ENCODE measurements at places on chromosomes 2 and 18. TPM values are rescaled to one million over a fixed set of nuclear protein-coding genes. Genes with fewer than 3 reads are reported as not detected.

The AGXT gene
- total RNA-seq, result not detected

The SLC8A1 gene
- 3.4 TPM for total RNA-seq

The FAM237A gene
- total RNA-seq, result not detected

The GREB1L gene
- not detected for total RNA-seq

The MC5R gene
- not detected for total RNA-seq

The C2orf92 gene
- 16.9 TPM for total RNA-seq

The FEV gene
- not detected for total RNA-seq

The SNRPD1 gene
- 182 TPM for total RNA-seq

The PLEK gene
- 0.62 TPM for total RNA-seq

The CHAC2 gene
- total RNA-seq, result 24.8 TPM

The SCYGR4 gene
- not detected for total RNA-seq

The GKN2 gene
- total RNA-seq, result not detected

The IL36RN gene
- total RNA-seq, result not detected

The OSBPL1A gene
- total RNA-seq, result 3.1 TPM

The COQ10B gene
- total RNA-seq, result 20.1 TPM

The LIMS1 gene
- total RNA-seq, result 63.1 TPM

The ANKRD62 gene
- total RNA-seq, result not detected

The ERMN gene
- 1.4 TPM for total RNA-seq

The SCN1A gene
- total RNA-seq, result not detected
